Small intestine (tissue), 16 donors: ENCODE measurements at places on chromosomes 13 and 19.

- DNase-seq: no peak
- no peak overlapping the region for H3K27ac ChIP-seq
- no peaks in the 10 kb centered on the region for H3K36me3 ChIP-seq
- no peak overlapping the region for H3K4me3 ChIP-seq
Measured at GRCh38 chr13:78875792-78876580, 217.0 kb upstream of the OBI1 start.

DNA sequence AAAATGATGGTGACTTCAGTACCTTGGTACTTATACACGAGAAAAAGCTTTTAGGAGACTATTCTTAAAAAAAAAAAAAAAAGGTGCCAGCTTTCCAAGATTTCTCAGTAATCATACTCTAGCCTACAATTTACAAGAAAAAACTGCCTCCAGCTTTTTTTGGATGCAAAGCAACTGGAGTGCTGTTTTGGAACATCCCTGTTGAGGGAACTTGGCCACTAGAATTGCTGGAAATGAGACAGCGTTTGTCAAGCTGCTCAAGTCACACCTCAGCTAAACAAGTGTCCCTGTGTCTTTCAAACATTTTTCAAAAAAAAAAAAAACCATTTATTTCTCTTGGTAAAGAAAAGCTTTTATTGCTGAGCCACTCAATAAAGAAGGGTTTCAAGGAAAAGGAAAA is 413.1 kb upstream of the ARGLU1 start:
- H3K36me3 ChIP-seq: no peaks in the 10 kb centered on the region
- H3K27me3 ChIP-seq: no peaks in the 10 kb centered on the region
- no peaks in the 10 kb centered on the region for H3K4me1 ChIP-seq
- no peak overlapping the region for H3K27ac ChIP-seq

DNA sequence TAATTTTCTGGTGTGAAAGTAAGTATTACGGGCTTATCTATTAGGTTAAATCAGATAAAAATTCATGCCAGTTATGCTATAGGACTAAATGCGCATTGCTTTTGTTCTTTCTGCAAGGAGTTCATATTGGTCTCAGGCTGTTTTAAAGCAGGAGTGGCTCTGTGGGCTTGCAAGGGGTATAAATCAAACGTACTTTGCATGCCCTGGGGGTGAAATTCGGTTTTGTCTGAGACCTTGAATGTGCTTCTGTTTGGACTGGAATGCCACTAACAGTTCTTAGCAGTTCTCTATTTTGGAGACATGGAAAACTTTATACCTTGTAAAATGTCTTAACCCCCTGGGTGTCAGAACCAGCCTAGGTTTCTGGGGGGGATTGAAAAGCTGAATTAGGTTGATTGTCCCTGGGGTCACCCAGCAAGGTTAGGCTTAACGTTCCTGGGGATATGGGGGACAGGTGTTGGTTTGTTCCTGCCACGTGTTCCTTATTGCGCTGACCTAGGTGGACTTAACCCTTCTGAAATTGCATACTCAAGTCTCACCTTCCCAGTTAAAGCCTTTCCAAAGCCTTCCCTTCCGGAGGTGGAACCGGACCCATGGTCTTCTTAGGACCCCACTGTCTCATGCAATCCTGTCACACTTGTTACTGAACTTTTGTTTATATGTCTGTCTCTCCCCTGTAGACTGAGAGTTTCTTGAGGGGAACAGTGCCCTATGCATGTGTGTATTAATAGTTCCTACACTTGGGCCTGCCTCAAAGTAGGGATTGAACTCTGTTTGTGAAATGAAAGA is 182.2 kb downstream of the LMO7 start:
- peaks cover 14% of the 10 kb centered on the region for H3K36me3 ChIP-seq
- H3K4me3 ChIP-seq: no peak overlapping the region
- no peak overlapping the region for H3K27ac ChIP-seq
- H3K4me1 ChIP-seq: no peaks in the 10 kb centered on the region
- H3K27me3 ChIP-seq: no peaks in the 10 kb centered on the region
- DNase-seq: no peak

- H3K4me1 ChIP-seq: peaks cover 2% of the 10 kb centered on the region
- no peak overlapping the region for H3K27ac ChIP-seq
- H3K27me3 ChIP-seq: peaks cover 66% of the 10 kb centered on the region
- H3K4me3 ChIP-seq: no peak overlapping the region
- H3K36me3 ChIP-seq: no peaks in the 10 kb centered on the region
- DNase-seq: peak; percentile 49
Measured at GRCh38 chr19:45472563-45473366, 5.0 kb downstream of the FOSB start.

DNA sequence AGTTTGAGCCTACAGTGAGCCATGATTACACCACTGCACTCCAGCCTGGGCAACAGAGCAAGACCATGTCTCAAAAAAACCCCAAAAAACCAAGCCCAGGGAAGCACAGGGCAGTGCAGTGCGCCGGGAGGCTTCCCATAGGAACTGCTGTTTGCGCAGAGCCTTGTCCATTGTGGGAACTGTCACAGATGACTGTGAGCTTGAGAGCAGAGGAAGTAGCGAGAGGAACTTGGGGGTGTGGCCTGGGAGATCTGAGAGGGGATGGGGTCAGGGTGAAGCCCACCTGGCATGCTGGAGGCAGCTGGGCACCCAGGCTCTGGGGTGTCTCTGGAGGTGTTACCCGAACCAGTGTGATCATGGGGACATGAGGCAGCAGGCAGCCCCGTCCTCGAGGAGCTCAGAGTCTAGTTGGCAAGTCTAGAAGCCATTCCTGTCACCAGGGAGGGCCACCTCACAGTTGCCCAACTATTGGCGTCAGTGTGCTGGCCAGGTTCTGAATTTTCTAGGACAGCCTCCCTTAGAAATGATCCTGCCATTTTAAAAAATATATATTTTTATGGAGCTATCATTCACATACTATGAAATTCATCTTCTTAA is 10.4 kb downstream of the KDM4B start:
- H3K4me1 ChIP-seq: peaks cover 3% of the 10 kb centered on the region
- no peaks in the 10 kb centered on the region for H3K27me3 ChIP-seq
- no peak for DNase-seq
- no peak overlapping the region for H3K27ac ChIP-seq
- no peak overlapping the region for H3K4me3 ChIP-seq

DNA sequence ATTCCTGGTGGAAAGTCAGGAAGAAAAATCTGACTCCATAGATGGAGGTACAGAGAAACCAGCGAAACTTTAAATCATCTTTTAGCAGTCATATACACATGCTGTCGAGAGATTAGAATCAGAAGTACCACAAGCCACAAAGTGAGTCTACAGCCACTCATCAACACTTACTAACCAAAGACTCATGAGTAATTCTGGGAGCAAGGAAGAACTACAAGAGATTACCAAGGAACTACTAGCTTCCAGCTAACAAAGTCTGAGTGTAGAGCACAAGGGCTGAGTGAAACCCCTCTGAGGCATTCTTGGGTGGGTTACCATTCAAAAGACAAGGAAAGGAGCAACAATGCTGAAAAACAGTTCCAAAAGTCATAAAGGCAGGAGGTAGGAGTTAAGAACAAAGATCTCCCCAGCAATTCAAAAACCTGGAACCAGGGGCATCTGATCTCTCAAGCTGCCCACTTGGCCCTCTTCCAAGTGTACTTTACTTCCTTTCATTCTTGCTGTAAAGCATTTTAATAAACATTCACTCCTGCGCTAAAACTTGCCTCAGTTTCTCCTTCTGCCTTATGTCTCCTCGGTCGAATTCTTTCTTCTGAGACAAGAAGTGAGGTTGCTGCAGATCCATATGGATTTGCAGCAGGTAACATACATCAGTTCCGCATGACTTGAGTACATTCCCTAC is 13.0 kb downstream of the RBM26 start:
- H3K27ac ChIP-seq: no peak overlapping the region
- H3K4me1 ChIP-seq: peaks cover 11% of the 10 kb centered on the region
- H3K36me3 ChIP-seq: no peaks in the 10 kb centered on the region
- no peaks in the 10 kb centered on the region for H3K27me3 ChIP-seq
- no peak overlapping the region for H3K4me3 ChIP-seq
- DNase-seq: peak; percentile 32

DNA sequence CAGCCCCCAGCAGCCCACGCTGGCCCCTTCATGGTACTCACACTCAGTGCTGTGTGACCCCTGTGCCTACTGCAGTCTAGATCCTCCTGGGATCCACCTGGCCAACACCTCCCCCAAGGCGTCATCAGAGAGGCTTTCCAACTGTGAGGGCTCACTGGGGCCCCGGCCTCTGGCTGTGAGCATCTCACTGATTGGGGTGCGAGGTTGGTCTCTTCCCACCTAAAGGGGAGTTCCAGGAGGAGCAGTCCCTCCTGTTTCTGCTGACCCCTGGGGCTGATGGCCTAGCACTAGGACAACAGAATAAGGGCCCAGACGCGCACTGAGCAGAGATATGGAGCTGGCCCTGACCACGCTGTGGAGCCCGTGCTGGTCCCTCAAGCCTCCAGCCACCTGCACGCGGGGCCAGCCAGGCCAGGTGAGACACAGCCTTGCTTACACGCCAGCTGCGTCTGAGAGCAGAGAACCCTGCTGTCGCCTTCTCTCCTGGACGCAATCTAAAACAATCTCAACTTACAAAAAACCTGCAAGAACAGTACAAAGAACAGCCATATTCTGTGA is 32.2 kb downstream of the ELL start:
- no peaks in the 10 kb centered on the region for H3K27me3 ChIP-seq
- no peak overlapping the region for H3K4me3 ChIP-seq
- peaks cover 11% of the 10 kb centered on the region for H3K4me1 ChIP-seq
- no peak overlapping the region for H3K27ac ChIP-seq
- DNase-seq: no peak
- peaks cover 36% of the 10 kb centered on the region for H3K36me3 ChIP-seq

DNA sequence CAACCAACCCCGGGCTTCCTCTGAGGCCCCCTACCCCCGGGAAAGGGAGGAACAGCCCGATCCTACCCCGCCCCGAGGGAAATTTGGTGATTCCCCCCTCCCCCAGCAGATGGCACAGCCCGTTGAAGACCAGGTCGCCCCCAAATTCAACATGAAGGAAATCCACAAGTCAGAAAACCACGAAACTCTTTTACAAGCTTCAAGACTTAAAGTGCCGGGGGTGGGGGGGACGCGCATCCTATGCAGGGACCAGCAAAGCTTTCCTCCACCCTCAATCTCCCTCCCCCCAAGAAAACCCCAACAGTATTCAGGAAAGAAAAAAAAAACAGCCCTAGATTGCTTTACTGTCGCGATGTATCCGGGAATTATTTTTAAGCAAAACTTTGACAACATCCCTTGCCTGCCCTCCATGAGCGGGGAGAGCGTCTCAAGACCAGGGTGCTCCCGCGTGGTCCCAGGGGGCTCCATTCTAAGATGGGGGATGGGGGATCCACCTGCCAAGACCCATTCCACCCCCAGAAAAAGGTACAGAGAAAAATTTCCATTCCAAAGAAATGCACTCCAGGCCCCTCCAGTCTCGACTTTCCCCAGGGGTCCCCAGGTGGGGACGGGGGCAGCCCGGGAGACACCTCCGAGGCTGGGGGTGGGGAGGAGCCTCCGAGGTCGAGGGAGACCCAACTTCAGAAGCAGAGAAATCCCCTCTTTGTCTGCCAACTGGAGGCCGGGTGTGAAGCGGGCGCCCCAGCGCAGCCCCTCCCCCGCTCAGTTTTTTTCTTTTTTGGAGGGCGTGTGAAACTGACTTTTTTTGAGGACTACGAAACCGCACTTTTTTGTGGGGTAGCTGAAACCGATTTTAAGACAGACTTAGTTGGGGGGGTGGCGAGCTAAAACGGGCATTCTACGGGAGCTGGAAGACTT is 1.5 kb downstream of the TCF3 start:
- H3K27me3 ChIP-seq: no peaks in the 10 kb centered on the region
- peaks cover 2% of the 10 kb centered on the region for H3K36me3 ChIP-seq
- H3K27ac ChIP-seq: peak overlapping the region; percentile 25
- DNase-seq: peak; percentile 8
- H3K4me1 ChIP-seq: peaks cover 22% of the 10 kb centered on the region
- H3K4me3 ChIP-seq: peak overlapping the region; percentile 92

- H3K36me3 ChIP-seq: no peaks in the 10 kb centered on the region
- H3K4me3 ChIP-seq: no peak overlapping the region
- no peaks in the 10 kb centered on the region for H3K4me1 ChIP-seq
- DNase-seq: peak; percentile 73
- no peak overlapping the region for H3K27ac ChIP-seq
- no peaks in the 10 kb centered on the region for H3K27me3 ChIP-seq
Measured at GRCh38 chr13:24670961-24671381, 9.2 kb upstream of the ATP12A start.

DNA sequence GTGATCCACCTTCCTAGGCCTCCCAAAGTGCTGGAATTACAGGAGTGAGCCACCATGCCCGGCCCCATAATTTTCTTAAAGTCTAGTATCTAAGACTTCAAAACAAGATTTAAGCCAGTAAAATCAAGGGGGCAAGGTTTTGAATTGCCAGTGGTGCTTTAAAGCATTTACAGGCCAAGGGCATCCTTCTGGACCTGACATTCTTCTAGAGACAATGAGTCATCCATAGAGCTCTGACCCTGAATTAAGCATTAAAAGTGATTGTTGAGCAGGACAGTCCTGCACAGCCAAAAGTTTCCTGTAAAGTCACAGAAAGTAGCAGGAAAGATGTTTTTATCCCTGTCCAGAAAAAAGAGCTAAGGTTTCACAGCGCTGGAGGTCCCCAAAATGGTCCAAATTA is 50.9 kb upstream of the ATP12A start:
- no peak for DNase-seq
- no peak overlapping the region for H3K4me3 ChIP-seq
- peaks cover 3% of the 10 kb centered on the region for H3K4me1 ChIP-seq

- H3K27me3 ChIP-seq: no peaks in the 10 kb centered on the region
- H3K4me3 ChIP-seq: no peak overlapping the region
- no peak for DNase-seq
- no peaks in the 10 kb centered on the region for H3K4me1 ChIP-seq
- no peak overlapping the region for H3K27ac ChIP-seq
- H3K36me3 ChIP-seq: no peaks in the 10 kb centered on the region
Measured at GRCh38 chr13:103222683-103223082, 156.5 kb upstream of the SLC10A2 start.

DNA sequence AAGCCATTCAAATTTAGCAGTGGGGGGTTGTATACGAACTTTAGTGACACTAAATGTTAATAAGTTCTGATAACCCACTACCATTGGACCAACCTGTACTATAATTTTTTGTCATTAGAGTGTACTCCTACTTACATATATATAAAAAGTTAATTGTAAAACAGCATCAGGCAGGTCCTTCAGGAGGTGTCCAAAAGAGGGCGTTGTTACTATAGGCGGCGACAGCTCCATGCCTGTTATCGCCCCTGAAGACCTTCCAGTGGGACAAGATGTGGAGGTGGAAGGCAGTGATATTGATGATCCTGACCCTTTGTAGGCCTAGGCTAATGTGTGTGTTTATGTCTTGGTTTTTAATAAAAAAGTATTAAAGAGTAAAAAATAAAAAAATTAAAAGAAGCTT is 27.5 kb downstream of the SPRYD7 start:
- H3K36me3 ChIP-seq: no peaks in the 10 kb centered on the region
- no peaks in the 10 kb centered on the region for H3K27me3 ChIP-seq
- H3K4me1 ChIP-seq: peaks cover 3% of the 10 kb centered on the region
- H3K27ac ChIP-seq: no peak overlapping the region
- DNase-seq: no peak

- H3K4me3 ChIP-seq: no peak overlapping the region
- DNase-seq: no peak
- H3K27ac ChIP-seq: no peak overlapping the region
- H3K27me3 ChIP-seq: no peaks in the 10 kb centered on the region
- H3K4me1 ChIP-seq: no peaks in the 10 kb centered on the region
Measured at GRCh38 chr19:6808494-6808893, 36.0 kb downstream of the VAV1 start.
